Mucosa of descending colon (tissue), 3 donors: ENCODE measurements at places on chromosomes 1 and 21. TPM values are rescaled to one million over a fixed set of nuclear protein-coding genes. Genes with fewer than 3 reads are reported as not detected.

GRCh38 chr21:27565364-27565763, 598.5 kb upstream of the ADAMTS5 start:
- no peak for DNase-seq

GRCh38 chr1:156749419-156750118, 1.9 kb downstream of the HDGF start:
- DNase-seq = peak; percentile 81

- DNase-seq = no peak
Observed at GRCh38 chr1:9161963-9162362, 33.1 kb upstream of the GPR157 start.

DNA sequence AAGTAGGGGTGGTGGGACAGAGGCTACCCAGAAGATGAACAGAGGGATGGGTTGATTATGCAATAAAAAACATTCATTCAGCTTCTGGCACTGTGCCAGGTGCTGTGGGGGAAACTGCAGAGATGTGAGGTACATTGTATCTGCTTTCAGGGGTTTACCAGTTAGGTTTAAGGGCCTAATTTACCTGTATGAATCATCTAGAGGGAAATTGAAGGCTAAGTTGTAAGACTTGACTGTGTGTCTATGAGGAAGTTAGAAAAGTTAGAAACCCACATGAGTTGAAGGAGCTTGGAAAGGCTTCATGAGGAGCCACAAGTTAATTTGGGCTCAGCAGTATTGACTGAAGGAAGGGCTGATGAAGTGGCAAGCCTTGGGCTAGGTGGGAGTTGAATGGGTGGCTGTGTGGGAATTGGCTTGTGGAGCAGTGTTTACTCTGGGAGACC, 36.7 kb upstream of the APOBEC4 start:
- no peak for DNase-seq

GRCh38 chr1:229253151-229253974, 17.5 kb upstream of the RAB4A start:
- no peak for DNase-seq

GRCh38 chr1:2923351-2923750, 97.9 kb upstream of the ACTRT2 start:
- no peak for DNase-seq

DNA sequence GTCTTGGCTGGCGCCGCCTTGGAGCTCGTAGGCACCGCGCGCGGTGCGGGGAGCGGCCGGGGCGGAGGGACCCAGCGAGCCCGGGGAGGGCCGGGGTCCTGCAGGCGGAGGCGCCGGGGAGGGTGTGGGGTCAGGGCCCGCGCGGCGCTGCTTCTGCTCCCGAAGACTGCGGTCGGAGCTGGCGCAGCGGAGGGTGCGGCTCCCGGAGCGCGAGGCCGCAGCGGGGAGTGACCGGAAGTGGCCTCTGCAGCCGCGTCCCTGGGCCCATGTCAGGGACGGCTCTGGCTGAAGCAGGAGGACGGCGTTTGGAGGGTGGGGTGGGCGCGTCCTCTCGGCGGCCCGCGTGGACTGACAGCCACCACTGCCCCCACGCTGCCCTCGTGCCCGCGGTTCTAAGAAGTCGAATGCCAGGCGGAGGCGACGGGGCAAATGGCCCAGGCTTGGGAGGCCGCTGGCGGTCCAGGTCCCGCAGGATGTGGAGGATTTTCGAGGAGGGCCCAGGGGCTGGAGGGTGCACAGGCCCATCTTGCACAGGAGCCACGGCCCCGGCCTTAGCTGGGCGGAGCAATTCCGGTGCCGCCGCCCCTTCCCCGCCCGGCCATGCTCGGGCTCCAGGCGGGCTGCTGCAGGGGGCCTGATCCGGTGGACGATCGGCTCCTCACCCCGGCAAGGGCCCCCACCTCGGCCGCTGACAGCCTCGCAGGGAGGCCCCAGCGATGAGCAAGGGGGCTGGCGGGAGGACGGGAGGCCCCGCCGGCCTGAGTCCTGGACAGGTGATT, 7.7 kb upstream of the ZNF669 start:
- DNase-seq = peak; percentile 79

GRCh38 chr1:158053276-158053675, 59.8 kb downstream of the KIRREL1 start:
- no peak for DNase-seq

DNA sequence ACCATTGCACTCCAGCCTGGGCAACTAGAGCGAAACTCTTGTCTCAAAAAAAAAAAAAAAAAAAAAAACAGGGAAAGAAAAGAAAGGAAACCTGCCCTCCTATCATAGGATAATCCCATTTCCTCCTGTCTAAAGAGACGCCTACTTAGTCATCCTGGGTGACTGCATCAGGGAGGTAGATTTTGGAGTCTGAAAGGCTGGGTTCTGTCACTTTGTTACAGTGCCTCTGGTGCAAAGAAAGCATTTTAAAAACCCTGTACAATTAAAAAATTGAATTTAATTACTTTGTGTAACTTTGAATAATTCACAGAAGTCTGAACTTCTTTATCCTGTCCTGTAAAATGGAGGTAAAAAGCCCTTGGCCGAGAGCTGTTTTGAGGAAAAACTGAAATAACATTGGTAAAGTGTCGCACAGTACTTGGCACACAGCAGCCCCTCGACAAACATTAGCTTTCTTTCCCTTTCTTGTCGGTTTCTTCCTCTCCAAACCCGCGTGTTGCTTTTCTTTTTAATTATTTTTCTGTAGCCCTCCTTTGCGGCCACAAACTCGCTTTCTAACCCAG, 657 bp upstream of the HDAC1 start:
- DNase-seq = no peak

- no peak for DNase-seq
Observed at GRCh38 chr1:160537714-160538665, 14.9 kb upstream of the SLAMF6 start.

GRCh38 chr1:11044849-11045427, 2.1 kb downstream of the MASP2 start:
- DNase-seq = no peak

- peak; percentile 43 for DNase-seq
Observed at GRCh38 chr21:46392921-46393320, 65.8 kb upstream of the DIP2A start.

- DNase-seq = no peak
Observed at GRCh38 chr1:43271186-43272118, 1.7 kb downstream of the TMEM125 start.

DNA sequence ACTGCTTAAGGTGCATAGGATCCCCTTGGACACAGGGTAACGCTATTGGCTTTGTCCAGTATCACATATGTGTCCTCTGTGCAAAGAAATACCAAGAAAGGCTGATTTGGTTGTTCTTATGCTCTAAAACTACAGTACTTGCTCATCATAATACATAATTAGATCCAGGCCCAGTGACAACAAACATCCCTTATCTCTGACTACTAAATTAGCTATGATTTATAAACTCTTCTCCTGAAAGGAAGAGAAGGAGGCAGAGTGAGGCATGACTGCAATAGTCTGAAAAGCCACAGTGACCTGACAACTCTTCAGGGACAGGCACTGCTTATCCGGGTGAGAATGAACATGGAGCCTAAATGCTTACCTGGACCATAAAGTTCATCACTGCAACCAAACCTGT, 30.7 kb downstream of the MGST3 start:
- no peak for DNase-seq

- DNase-seq = no peak
Observed at GRCh38 chr1:10384219-10384618, 14.6 kb upstream of the PGD start.

- DNase-seq = no peak
Observed at GRCh38 chr1:163799190-163799805, 477.5 kb downstream of the NUF2 start.

DNA sequence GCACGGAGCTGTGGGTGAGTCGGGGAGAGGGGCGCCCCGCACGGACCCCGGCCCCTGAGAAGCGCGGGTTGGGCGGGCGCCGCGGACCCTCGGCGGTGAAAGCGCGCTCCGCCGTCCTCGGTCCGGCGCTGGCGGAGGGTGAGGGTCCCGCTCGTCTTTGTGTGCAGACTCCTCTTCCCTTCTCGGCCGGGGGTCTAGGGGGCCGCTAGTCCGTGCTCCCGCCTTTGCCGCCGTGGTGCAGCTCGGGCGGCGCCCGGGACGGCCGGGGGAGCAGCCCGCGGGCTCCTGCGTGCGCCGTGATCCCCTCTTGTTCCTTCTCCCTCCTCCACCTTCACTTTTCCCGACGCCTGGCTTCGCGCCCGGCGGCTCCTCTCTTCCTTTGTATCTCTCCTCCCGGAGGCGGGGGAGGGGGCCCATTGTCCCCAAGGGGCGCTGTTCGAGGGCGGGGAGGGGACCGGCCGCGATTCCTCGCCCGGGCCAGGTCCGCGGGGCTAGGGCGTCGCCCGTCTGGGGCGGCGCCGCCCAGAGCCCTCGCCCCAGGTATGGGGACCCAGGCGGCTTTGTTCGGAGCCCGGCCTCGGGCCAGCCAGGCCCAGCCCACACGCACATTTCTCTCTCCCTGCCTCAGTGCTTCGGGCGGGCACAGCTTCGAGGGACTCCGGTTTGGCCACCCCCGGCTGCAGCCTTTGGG, 519 bp downstream of the FNBP1L start:
- DNase-seq = peak; percentile 77

- DNase-seq = no peak
Observed at GRCh38 chr1:222454782-222455181, 93.1 kb downstream of the HHIPL2 start.

- DNase-seq = no peak
Observed at GRCh38 chr1:150261367-150261766, 3.8 kb downstream of the CA14 start.

DNA sequence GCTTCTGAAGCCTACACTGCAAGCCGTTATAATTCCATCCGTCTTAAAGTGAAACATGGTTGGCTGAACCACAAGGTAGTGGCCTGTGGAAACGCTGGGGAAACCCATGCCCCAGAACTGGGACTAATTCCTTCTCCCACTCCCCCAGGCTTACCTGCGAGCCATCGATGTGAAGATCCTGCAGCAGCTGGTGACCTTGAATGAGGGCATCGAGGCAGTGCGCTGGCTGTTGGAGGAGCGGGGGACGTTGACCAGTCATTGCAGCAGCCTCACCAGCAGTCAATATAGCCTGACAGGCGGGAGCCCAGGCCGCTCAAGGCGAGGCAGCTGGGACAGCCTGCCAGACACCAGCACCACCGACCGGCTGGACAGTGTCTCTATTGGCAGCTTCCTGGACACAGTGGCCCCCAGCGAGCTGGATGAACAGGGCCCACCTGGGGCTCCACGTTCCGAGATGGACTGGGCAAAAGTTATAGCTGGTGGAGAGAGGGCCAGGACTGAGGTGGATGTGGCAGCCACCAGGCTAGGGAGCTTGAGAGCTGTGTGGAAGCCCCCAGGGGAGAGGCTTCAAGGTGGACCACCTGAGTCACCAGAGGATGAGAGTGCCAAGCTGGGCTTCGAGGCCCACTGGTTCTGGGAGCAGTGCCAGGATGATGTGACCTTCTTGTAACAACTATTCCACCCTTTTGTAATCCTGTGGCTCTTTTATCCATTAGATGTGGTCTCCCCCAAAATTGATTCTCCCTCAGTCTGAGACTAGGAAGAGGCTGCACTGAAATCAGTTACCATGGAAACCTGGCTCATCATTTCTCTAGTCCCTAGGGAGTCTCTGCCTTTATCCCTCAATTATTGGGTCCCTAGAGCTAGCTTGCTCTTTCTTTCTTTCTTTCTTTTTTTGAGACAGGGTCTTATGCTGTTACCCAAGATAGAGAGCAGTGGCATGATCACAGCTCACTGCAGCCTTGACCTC, 16.7 kb downstream of the LURAP1 start:
- DNase-seq = no peak

DNA sequence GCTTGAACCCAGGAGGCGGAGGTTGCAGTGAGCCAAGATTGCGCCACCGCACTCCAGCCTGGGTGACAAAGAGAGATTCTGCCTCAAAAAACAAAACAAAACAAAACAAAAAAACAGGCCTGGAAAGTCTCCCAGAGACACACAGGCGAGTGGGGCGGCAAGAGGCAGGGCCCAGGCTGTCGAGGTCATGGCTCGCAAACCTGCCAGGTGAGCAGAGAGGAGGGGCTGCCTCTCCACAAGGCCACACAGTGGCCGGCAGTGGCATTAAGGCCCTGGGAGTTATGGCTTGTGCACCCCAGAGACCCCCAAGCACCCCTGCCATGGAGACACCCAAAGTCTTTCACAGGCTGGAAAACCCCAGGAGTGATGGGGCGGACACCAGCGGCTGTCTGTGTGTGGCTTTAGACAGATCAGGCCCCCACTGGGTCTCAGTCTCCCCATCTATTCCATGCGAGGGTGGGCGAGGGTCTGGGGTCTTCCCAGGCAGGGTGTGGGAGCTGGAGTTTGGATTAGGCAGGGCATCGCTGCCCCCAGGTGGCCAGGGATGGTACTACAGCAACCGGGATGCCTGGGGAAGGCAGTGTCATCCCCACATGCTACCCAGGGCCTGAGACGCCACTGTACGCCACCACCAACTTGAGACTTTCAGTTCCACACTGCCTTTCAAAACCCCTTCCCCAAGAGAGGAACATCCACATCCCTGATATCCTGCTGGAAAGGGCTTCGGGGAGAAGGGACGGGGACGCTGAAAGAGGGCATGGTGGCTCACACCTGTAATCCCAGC, 7.3 kb upstream of the CTRC start:
- DNase-seq = peak; percentile 89

- no peak for DNase-seq
Observed at GRCh38 chr1:36497207-36497606, 14.5 kb upstream of the CSF3R start.

GRCh38 chr1:82377201-82377884, 576.6 kb downstream of the ADGRL2 start:
- DNase-seq = no peak

- no peak for DNase-seq
Observed at GRCh38 chr1:6461051-6461530, 4.9 kb downstream of the TNFRSF25 start.

The ADAR gene
- total RNA-seq = 137 TPM

The MROH7 gene
- 8.9 TPM for total RNA-seq

The DIO1 gene
- total RNA-seq = not detected

The ADGRB2 gene
- 0.55 TPM for total RNA-seq

The AHDC1 gene
- total RNA-seq = 18.7 TPM

The ZMYM1 gene
- 9.2 TPM for total RNA-seq

The SPRR2G gene
- total RNA-seq = not detected

The RNU1-4 gene
- 2,378 TPM for total RNA-seq

The KLHDC9 gene
- total RNA-seq = 9.7 TPM

The RHEX gene
- 3.9 TPM for total RNA-seq

The TRIM67 gene
- total RNA-seq = 0.22 TPM

The RBP7 gene
- total RNA-seq = 4.1 TPM

The PPP1R15B gene
- 56.7 TPM for total RNA-seq

The FALEC gene
- not detected for total RNA-seq

The ADORA3 gene
- 7.5 TPM for total RNA-seq
